GM23338 (cell line): ENCODE measurements at places on chromosomes 1 and 21. TPM values are rescaled to one million over a fixed set of nuclear protein-coding genes. Genes with fewer than 3 reads are reported as not detected.

Gene BARHL2
- not detected in 2 replicates for total RNA-seq

Gene SPRR1A
- not detected in 2 replicates for total RNA-seq

Gene SPRR2A
- not detected in 2 replicates for total RNA-seq

Gene TEDDM1
- total RNA-seq, result not detected in 2 replicates

Gene CDK18
- total RNA-seq, result 34.3 and 46.5 TPM in 2 replicates
